Tongue (tissue), 3 donors: ENCODE measurements at places on chromosomes 6 and 20. TPM values are rescaled to one million over a fixed set of nuclear protein-coding genes. Genes with fewer than 3 reads are reported as not detected.
A peak's percentile ranks its signal among the peaks of the same experiment; 100 is the strongest.

GRCh38 chr6:27106382-27106781 lies 141.1 kb upstream of the PRSS16 start:
- DNase-seq = no peak

DNA sequence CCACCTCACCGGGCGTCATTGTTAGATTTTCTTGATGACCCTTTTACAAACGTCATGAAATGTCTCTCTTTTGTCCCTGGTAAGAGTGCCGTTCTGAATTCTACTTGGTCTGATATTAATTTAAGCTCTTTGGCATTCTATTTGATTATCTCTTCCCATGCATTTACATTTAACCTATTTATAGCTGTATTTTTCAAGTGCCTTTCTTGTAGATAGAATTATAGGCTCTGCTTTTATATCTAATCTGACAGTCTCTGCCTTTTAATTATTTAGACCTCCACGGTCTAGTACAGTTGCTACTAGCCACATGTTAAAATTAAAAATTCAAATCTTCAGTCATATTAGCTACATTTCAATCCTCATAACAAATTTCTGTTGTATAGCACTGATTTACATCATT lies 12.6 kb downstream of the RAB22A start:
- no peak for DNase-seq

GRCh38 chr6:89853068-89853467 lies 23.4 kb downstream of the CASP8AP2 start:
- no peak for DNase-seq

- DNase-seq = no peak
Measured at GRCh38 chr6:162198925-162199324, 528.6 kb downstream of the PRKN start.

GRCh38 chr6:16625291-16626265 lies 135.7 kb downstream of the ATXN1 start:
- DNase-seq = no peak

GRCh38 chr20:24148372-24148771 lies 159.8 kb upstream of the GGTLC1 start:
- peak; percentile 6 for DNase-seq

Gene LZTS3
- total RNA-seq = 5.9 TPM

DNA sequence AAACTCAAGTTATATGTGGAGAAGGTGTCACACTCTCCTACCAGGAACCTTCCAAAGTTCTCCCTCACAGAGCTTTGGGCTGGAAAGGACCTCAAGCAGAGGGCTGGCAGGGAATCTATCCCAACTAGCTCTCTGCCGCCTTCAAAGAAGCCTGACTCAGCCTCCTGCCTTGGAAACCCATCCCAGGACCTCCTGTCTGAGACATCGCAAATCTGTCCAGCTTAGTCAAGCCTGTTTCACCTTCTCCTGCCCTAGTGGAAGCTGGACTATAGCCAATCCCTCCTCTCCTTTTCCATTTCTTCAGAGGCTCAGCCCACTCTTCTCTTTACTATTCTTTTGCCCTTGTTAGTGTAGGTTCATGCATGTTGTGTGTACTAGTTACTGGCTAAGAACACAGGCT lies 48.2 kb upstream of the FOXP4 start:
- no peak for DNase-seq

Gene IPCEF1
- total RNA-seq = 1.0 TPM

DNA sequence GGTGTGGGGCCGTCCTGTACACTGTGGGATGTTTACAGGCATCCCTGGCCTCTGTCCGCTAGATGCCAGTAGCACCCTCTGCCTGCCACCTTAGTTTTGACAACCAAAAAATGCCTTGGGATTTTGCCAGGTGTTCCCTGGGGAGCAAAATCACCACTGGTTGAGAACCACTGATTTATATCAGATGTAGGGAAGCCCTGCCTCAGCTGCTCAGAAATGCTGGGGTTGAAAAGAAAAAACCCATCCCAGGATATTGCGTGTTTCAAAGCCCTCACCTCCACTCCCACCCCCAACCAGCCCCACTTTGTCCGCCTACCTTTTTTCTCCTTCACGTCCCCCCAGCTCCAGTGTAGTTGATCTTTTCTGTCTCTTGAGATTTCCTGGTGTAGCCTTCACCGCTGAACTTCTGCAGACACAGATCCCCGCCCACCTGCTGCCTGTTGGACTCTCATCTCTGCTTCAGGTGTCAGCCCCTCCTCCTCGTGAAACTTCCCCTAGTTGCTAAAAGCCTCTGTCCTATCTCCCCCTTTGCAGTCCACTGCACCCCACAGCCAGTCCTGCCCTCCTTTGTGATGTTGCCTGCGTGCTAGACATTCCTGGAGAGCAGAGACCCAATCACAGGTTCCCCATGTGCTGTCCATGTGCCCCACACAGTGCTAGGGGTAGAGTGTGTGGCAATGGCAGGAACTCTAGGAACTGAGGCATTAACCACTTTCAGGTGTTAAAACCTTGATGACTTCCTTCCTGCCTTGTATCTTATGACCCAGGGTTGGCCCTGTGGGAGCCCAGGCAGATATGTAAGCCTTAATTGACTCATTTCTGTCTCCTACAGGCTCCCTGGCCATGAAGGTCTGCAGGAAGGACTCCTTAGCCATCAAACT lies 98.9 kb downstream of the TBC1D7 start:
- no peak for DNase-seq

DNA sequence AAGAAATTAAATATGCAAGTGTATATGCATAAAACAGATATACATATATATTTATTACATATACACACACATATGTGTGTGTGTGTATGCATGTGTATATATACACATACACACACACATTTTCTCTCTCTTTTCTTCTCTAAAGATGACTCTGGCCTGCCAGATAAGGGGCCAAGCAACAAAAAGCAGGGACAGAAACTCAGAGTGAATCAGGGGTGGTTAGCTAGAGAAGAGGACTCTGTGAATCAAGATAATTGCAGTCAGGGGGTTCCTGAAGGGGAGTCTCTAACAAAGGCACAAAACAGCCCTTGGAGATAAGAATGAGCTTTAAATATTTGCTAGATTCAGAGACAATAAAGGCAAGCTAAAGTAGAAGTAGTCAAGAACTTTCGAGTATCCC lies 650.5 kb downstream of the UTRN start:
- DNase-seq = no peak

Gene FOXC1
- total RNA-seq = 9.1 TPM
